ENCODE measurements at places on chromosomes 16 and 17. TPM values are rescaled to one million over a fixed set of nuclear protein-coding genes. Genes with fewer than 3 reads are reported as not detected.

Gene ACSM2B
- total RNA-seq: not detected

Gene TBC1D3L
- 22.5 TPM for total RNA-seq

Gene CES1
- total RNA-seq: 0.63 TPM

Gene PIP4K2B
- 182 TPM for total RNA-seq

Gene SLC38A8
- not detected for total RNA-seq

Gene DPEP2
- not detected for total RNA-seq

Gene ESRP2
- not detected for total RNA-seq

Gene CPPED1
- total RNA-seq: 7.5 TPM

Gene MYLK3
- 0.94 TPM for total RNA-seq

Gene BMERB1
- 108 TPM for total RNA-seq

Gene FGF11
- 13.1 TPM for total RNA-seq

Gene TEKT1
- 1.3 TPM for total RNA-seq

Gene ZKSCAN2
- total RNA-seq: 25.0 TPM

Gene CDIP1
- total RNA-seq: 18.2 TPM

Gene CES3
- total RNA-seq: 2.5 TPM

Gene KRT34
- 0.94 TPM for total RNA-seq

Gene CCDC154
- 1.9 TPM for total RNA-seq

Gene PROCA1
- 5.0 TPM for total RNA-seq

Gene MRM1
- total RNA-seq: 3.1 TPM

Gene XYLT1
- 84.8 TPM for total RNA-seq

Gene SPATA32
- total RNA-seq: not detected

Gene CACNG4
- total RNA-seq: 62.3 TPM

Gene NFATC3
- 26.6 TPM for total RNA-seq

Gene PLD6
- total RNA-seq: 6.9 TPM

Gene KRT27
- total RNA-seq: not detected

Gene NLRC3
- 0.94 TPM for total RNA-seq

Gene GOT2
- 34.1 TPM for total RNA-seq

Gene MILR1
- total RNA-seq: 1.6 TPM

Gene SPNS2
- 16.3 TPM for total RNA-seq

Gene SEZ6
- total RNA-seq: 105 TPM

Gene KRTAP2-1
- total RNA-seq: not detected

Gene IL17C
- total RNA-seq: not detected

Gene RRAD
- total RNA-seq: 0.63 TPM

Gene ACE
- 7.5 TPM for total RNA-seq
